Iris pigment epithelial cell (primary cell): ENCODE measurements at places on chromosomes 6 and 20.

- no peak for DNase-seq
These were observed 82.6 kb downstream of the SLC22A3 start for GRCh38 chr6:160430751-160431150.

DNA sequence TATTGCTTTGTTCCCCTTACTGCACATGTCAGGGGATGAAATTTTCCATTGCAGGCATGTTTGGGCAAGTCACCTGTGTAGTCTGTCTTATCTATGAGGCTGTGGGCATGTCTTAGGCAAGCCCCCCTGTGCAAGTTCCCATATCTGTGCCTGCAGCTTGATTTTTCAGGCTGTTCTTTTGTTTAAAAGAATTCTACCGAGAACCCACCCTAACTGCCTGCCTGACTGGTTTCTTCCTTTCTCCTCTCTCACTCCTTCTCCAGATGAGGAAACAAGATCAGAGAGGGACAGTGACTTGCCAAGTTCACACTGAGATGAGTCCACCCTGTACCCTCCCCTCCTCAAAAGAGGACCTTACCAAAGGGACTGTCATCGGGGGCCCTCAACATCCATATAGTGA, 11.0 kb downstream of the TREML2 start:
- DNase-seq = no peak

DNA sequence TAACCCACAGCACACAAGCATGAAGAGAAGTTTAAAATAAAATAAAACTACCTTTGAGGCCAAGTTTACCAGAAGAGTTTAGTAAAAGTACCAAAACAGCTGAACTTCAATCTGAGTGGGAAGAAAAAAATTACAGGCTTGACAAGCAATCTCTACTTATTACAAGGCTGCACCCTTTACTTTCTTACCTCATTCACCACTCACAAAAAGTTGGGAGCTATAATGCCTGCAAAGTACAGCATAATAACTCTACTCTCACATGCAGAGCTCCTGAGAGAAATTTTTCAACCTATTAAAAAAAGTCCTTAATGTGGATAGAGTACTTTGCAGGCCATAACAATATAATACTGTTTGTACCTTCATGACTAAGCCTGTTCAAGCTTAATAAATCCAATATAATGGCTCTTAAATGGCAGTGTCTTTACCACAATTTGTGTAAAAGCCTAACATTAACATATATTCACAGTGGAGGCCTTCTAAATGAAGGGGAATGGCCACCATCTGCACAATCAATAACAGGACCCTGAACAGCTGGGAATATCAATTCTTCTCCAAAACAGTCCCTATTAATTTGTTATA, 103.1 kb downstream of the DST start:
- DNase-seq = no peak

DNA sequence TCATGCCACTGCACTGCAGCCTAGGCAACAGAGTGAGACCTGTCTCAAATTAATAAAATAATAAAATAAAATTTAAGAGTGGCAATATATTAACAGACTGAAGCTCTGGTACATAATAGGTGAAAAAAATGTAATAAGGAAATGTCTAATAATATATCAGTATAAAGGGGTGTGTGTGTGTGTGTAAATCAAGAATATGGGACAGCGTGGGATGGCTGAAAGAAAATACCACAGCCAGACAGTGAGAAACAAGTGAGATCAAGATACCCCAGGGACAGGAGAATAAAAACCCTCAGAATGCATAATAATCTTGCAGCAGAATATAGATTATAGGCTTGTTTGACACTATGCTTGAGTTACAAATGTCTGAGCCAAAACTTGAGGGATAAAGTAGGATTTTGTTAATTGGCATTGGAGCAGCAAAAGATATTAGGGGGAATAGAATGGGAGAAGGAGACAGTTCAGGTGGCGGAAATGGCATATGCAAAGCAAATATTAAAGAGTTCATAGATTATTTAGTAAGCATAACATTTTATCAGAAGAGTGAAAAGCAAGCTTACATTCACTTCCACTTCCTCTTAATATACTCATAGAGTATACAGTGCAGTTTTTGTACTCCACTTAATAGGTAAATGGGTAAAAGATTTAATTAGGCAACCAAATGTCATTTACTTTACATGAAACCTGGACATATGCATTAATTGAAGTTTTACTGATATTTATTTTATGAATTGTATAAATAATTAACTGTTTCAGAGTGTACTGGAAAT, 398.5 kb upstream of the GJE1 start:
- DNase-seq = no peak

DNA sequence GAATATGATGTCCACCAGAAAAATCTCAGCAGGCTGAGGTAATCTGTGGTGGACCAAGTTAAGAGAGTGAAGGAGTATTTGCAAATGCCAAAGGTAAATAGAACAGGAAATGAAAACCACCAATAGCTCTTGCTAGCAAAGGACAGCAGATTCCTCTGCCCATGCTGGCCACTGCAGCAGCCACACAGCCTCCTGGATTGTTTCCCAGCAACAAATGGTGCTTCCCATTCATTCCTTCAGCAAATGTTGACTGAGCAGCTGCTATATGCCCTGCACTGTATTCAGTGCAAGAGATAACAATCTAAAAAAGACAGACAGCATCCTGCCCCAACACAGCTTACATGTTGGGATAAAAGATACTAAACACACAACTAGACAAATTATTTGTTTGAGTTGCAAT, 11.0 kb downstream of the ROS1 start:
- DNase-seq = peak; percentile 46

- no peak for DNase-seq
These were observed 28.2 kb upstream of the RPS6KA2 start for GRCh38 chr6:166655251-166655650.

DNA sequence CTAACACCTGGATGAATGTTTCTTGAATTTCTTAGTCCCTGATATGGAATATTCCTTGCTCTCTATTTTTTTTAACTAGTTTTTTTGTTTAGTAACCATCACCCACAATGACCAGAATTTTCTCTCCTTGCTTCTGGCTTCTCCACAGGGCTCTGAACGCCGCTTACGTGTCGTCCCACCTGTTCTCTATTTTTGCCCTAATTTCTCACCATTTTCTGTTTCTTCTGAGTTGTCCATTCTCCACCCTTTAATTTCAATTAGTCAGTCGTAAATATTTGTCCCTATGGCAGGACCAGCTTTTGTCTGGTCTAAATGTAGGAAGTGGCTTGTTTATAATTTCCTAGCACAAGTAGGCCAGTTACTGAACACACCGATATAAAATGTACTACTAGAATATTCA, 52.3 kb downstream of the PLCB4 start:
- no peak for DNase-seq
